ENCODE measurements at places on chromosomes 7 and 10. TPM values are rescaled to one million over a fixed set of nuclear protein-coding genes. Genes with fewer than 3 reads are reported as not detected.

- no peak for DNase-seq
These were observed 222.9 kb upstream of the PITRM1 start for GRCh38 chr10:3395458-3395861.

DNA sequence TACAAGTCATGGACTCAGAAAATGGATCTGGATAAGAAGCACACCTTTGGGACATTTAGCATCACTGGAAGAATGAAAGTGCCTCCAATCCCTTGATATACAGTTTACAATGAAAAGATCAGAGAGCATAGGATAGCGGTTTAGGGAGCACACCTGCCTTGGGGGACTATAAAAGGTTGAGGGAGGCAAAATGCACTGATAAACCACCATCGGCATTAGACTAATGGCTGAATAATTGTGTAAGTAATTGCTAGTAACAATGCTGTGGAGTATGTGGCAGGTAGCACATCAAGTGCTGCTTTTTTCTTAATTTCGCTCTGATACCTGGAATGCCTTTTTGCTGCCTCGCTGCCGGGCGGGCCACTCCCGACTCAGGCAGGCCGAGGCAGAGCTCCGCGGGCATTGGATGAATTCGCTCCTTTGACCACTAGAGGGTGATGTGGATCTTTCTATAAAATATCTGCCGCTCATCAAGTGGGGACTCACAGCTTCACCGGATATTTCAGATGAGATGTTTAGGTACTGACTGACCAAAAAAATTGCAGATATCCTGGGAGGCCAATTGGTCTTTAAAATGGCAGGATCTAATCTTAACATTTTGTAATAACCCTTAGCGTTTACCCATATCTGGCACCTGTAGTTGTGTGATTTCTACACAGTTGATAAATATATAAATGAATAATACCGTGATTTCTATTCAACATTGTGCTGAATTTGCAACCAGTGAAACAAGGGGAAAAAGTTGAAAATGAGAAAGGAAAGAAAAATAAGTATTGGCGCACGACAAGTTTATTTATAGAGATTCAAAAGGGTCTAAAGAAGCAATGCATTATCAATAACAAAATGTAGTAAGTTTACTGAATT, 116.8 kb upstream of the PRSS1 start:
- peak; percentile 73 for DNase-seq

GRCh38 chr7:2336626-2337299, 17.9 kb upstream of the EIF3B start:
- DNase-seq = no peak

- DNase-seq = no peak
These were observed 68.5 kb upstream of the SVIL start for GRCh38 chr10:29703271-29703670.

GRCh38 chr7:2608921-2609411, 22.8 kb upstream of the TTYH3 start:
- DNase-seq = peak; percentile 51

DNA sequence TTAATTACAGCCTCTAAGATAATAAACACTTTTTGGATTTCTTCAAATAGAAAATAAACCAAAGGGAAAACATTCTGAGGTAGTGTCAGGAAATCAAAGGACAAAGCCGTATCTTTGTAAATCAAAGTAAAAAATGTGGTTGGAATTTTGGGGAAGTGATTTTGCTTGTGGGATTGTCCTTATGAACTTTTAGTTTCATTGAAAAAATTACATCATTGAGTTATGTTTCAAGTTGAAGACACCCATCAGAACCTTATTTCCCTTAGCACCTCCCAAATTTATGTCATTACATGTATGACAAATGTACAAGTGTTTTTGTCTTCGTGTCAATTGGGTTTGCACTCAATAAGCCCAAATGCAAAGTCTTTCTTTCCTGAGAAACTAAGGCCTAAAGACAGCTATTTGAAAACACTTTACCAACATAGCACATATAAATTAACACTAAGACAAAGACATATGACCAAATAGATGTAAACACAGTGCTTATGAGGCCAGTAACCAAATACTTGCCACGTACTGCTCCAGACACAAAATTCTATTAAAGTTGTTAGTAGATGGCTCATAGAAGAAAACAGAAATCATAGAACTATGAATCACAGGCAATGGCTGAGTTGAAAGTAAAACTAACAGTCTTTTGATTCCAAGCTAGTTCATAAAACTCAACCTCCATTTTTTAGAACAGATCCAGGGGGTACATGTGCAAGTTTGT, 26.9 kb upstream of the LAMB4 start:
- no peak for DNase-seq

GRCh38 chr7:85733169-85733915, 546.5 kb upstream of the SEMA3D start:
- DNase-seq = no peak

DNA sequence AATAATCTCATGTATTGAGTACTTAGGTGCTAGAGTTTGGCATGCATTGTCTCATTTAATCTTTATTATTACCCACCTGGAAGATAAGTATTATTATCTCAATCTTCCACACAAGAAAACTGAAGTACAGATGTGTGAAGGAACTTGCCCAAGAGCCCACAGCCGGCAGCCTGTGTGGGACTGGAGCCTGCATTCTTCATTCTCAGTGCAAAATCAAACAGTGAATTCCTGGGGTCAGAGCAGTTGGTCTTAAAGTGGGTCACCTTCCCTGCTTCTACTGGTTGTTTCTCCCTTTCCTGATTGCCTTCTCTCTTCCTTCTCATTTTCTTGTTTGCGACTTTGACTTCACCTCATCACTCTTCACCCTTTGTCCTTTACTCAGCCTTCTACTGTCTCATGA, 144.7 kb upstream of the LYZL1 start:
- no peak for DNase-seq

GRCh38 chr10:78528749-78529204, 495.1 kb downstream of the RPS24 start:
- DNase-seq = no peak

GRCh38 chr7:101698964-101699363, 69.9 kb upstream of the MYL10 start:
- DNase-seq = no peak

DNA sequence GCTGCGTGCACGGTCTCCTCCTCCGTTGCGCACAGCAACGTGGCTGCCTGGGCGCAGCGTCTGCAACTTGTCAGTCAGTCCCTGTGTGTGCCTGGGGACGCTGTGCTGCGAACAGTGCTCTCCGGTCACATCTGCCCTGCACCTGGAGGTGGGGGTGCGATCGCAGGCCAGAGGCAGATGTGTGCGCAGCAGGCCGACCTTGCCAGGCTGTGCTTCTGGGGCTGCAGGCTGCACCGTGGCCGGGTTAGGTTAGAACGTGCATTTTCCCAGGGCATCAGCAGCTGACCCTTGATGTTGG, 8.2 kb upstream of the GET4 start:
- no peak for DNase-seq

DNA sequence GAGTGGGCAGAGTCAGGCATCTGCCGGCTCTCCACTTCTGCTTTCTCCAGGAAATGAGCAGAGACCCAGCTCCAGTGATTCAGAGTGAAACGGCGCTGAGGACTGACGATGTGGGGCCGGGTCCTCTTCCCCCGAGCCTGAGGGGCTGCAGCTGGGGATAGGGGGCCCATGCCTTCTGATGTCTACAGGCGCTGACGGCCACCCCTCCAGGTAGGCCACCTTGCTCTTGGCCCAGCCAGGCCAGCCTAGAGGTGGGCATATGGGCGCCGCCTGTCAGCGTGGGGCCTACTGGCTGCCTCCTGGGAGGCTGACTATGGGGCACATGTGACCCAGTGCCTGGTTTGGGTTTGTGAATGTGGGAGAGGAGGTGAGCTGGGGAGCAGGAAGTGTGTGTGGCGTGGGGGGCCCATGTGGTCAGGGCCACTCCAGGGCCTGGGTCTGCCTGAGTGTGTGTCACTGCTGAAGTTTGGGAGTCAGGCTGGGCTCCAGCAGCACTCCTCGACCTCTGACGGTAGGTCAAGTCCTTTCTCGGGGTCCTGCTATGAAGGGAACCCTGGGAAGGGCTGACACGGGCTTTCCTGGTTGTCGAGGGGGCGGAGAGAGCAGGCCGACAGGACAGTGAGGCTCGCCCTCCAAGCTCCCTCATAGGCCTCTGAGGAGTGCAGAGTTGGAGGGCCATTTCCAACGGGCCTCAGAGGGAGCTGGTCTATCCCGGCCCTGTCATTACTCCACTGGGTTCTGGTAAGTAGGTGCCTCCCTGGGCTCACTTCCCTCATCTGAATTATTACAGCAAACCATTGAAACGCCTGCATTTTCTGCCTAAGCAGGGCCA, at the start of gene WDFY4:
TSS of gene WDFY4 (plus strand) at position 82 of the 832 bp plus-strand sequence. CDS start 24,860 bp downstream, outside the sequence.
- no peak for DNase-seq

- DNase-seq = no peak
These were observed 146.3 kb downstream of the HIBADH start for GRCh38 chr7:27516421-27516820.

The FEZF1 gene
- total RNA-seq = 0.28 TPM

The ZNF316 gene
- 42.2 TPM for total RNA-seq

The SFTPA1 gene
- total RNA-seq = not detected

The WEE2 gene
- total RNA-seq = 0.33 TPM

The PIP4K2A gene
- 110 TPM for total RNA-seq

The LRRC18 gene
- not detected for total RNA-seq
